ENCODE measurements at places on chromosomes 2 and 18.
A peak's percentile ranks its signal among the peaks of the same experiment; 100 is the strongest.

GRCh38 chr2:166491461-166491860 is 2.6 kb downstream of the SCN7A start:
- DNase-seq, result no peak

DNA sequence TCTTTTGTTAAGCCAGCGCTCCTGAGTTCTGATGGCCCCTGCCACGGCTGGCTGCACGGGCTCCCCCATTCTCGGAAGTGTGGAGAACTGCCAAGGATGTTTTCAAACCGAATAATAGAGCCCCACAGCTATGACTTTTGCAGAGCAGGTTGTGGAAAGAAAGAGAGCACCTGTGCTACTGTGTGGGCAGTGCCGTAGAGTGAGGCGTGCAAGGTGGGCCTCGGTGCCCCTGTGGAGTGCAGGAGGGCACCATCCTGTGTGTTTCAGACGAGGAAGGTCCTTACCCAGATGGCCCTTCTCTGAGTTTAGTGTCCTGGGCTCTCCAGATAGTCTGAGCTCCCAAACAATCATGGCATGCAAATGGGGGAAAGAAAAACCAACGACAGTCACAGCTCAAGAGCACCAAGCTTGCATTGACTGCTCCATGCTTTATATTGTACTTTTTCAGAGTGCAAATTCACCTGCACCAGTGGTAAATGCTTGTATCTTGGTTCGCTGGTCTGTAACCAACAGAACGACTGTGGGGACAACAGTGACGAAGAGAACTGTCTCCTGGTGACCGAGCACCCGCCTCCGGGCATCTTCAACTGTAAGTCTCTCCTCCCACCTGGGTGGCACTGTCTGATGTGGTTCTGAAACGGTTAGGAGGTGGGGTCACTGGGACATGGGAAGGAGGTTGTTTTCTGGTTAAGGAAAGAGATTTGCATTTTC is 219.4 kb downstream of the LDLRAD4 start:
- no peak for DNase-seq

GRCh38 chr18:46220116-46220515 is 115.9 kb downstream of the HAUS1 start:
- DNase-seq, result no peak

DNA sequence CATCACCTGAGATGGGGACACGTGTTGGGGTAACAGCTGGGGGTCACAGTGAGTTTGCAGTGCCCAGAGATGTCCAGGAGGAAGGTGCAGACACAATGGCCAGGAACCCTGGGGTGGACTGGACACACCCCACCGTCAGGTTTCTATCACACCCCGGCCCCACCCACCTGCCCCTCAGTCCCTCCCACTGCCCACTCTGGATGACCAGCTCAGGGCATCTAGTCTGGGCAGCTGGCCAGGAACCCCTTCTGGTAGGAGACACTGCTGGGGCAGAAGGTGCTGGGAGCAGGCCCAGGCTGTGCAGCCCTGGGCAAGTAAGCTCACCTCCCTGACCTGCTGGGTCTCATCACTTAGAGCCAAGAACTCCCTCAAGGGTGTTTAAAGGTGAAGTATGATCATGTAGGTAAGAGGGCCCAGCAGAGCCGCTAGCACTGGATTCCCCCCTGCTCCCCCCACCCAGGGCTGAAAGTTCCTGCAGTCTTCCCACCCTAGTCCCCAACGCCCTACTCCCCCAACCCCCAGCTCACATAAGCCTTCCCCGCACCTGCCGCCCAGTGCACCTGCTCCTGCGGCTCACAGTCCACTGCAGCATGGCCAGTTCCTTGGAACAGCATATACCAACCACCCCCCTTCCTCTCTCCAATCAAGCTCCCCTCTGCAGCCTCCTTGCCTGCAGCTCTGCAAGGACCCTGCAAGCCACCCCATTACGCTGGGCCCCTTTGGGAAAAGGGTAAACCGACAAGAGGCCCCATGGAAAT is 17.3 kb downstream of the BIN1 start:
- peak; percentile 57 for DNase-seq

- no peak for DNase-seq
Measured at GRCh38 chr2:9681427-9681817, 50.6 kb upstream of the YWHAQ start.

DNA sequence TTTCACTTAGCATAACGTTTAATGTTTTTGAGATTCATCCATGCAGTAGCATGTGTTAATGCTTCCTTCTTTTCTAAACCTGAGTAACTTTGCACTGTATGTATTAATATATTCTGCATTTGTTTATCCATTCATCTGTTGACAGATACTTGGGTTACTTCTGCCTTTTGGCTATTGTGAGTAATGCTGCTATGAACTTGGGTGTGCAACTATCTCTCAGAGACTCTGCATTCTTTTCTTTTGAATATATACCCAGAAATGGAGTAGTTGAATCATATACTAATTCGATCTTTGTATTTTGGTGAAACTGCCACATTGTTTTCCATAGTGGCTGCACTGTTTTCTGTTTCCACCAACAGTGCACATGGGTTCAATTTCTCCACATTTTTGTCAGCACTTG is 128.3 kb downstream of the SH3BP4 start:
- DNase-seq, result no peak

- DNase-seq, result no peak
Measured at GRCh38 chr18:59276047-59276446, 2.8 kb upstream of the RAX start.

DNA sequence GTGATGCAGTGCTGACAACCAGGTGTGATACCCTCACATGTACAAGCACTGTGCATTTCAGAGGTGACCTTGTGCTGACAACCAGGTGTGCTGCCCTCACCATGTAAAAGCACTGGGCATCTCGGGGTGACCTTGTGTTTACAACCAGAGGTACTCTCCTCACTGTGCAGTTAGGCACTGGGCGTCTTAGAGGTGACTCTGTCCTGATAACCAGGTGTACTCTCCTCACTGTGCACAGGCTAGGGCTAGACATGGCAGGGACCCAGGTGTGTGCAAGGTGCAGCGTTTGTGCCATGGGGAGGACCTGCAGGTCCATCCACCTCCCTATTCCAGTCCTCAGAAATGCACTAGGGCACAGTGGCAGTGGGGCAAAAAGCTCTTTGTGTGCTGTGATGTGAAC is 8.5 kb upstream of the ALKAL2 start:
- no peak for DNase-seq

Data from mucosa of descending colon (tissue), 3 donors.